RPMI7951 (cell line): ENCODE measurements at places on chromosomes 2 and 18.
A peak's percentile ranks its signal among the peaks of the same experiment; 100 is the strongest.

GRCh38 chr2:176979981-176980710 is 232.4 kb upstream of the HNRNPA3 start:
- no peak for DNase-seq

DNA sequence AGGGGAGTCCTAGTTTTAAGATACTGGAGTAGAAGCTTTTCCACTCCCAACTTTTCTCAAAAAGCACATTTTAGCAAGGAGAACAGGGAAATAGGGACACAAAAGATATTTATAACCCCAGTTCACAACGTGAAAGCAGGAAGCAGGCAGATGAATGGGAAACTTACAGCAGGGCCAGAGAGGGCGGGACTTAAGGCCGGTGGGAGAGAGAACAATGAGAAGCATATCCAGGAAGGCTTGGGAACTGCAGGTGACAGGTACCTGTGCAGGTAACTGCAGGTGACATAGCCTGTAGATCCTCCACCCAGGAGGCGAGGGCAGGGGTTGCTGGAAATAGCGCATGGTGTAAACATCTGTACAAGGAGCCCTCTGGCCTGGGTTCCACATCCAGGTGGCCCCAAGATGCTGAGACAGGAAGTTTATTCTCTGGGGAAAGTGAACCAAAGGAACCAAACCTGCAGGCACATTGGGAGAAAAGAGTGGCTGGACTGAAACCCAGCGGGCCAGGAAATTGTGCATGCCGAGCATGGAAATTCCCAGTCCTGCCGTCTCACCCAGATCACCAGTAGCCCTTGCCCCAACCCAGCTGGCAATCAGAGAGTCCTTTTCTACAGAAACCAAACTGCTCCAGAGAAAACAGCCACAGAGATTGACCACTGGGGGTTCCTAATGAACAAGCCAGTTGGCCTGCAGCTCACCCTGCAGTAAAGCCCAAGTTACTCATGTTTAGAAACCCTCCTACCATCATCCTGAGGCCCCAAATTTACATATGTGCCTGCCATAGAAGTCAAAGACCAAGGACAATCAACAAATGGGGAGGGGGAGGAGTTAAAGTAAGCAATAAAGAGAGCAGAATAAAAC is 24.3 kb upstream of the COL6A3 start:
- peak; percentile 86 for DNase-seq

- DNase-seq = no peak
Measured at GRCh38 chr2:128311216-128311754, 7.4 kb downstream of the HS6ST1 start.

DNA sequence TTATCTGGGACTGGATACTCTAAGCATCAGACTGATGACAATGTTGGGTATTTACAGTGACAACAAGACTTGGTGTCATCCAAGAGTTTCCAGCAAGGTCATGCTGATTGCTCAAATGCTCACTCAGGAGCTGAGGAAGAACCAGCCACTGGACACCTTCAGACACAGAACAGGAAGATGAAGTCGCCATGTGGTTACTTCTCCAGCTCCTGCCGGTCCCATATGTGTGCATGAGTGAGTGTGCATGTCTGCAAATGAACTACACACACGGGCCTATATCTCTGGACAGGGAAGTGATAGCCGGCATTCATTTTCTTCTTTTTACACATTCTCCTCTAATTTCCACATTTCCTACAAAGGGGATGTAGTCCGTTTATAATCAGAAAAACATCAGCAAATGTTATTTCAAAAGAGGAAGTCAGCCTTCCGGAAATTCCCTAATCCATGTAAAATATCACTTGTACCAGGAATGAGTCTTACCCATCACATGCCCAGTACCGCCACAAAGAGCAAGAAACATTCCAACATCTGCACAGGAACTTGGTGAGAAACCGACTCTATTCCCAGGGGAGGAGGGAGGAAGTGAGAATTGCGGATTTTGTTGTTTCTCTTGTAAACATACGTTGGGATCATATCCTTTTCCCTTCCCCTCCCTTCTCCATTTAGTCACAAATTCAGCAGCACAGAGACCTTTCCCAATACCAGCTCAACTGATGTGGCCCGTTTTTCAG is 10.8 kb downstream of the RFX8 start:
- peak; percentile 97 for DNase-seq

GRCh38 chr2:133508546-133509165 is 59.6 kb downstream of the NCKAP5 start:
- DNase-seq = no peak

DNA sequence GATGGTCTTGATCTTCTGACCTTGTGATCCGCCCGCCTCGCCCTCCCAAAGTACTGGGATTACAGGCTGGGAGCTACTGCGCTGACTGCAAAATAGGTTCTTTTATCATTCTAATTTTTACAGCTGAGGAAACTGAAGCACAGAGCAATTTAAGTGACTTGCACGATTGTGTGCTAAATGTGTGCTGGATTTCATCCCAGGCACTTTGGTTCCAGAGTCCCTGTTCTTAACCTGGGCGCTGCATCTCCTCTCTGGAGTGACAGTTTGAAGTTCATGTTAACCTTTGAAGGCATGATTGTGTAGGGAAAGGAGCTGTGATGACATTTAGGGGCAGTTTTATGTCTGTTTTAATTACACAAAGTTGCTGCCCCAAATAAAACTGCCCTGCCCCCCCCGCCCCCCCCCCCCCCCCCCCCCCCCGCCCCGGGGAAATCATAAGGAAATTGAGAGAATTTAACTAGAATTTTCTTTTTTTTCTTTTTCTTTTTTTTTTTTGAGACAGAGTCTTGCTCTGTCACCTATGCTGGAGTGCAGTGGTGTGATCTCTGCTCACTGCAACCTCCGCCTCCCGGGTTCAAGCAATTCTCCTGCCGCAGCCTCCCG is 5.6 kb downstream of the ACSL3 start:
- DNase-seq = no peak

- peak; percentile 60 for DNase-seq
Measured at GRCh38 chr2:158297606-158298005, 158.9 kb downstream of the CCDC148 start.

DNA sequence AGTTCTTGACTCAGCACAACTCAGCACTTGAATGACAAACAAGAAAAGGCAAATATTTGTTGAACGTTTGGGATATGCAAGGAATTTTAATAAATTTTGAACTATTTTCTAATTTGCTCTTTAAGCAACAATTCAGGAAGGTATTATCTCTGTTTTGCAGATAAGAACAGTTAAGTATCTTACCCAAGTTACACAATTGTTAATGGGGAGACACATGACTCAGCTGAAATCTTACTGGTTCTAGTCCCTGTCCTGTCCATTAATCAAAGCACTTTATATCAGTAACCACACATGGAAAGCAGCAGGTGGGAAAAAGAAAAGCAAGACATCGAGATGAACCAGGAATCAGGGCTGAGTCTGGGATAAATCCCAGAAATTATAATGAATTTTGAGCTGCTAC is 493.9 kb upstream of the PIK3C3 start:
- no peak for DNase-seq

GRCh38 chr2:170365686-170366085 is 187.7 kb downstream of the MYO3B start:
- no peak for DNase-seq

GRCh38 chr2:15127876-15128275 is 433.3 kb downstream of the NBAS start:
- no peak for DNase-seq

GRCh38 chr2:38187541-38188011 is 111.6 kb upstream of the CYP1B1 start:
- peak; percentile 86 for DNase-seq

DNA sequence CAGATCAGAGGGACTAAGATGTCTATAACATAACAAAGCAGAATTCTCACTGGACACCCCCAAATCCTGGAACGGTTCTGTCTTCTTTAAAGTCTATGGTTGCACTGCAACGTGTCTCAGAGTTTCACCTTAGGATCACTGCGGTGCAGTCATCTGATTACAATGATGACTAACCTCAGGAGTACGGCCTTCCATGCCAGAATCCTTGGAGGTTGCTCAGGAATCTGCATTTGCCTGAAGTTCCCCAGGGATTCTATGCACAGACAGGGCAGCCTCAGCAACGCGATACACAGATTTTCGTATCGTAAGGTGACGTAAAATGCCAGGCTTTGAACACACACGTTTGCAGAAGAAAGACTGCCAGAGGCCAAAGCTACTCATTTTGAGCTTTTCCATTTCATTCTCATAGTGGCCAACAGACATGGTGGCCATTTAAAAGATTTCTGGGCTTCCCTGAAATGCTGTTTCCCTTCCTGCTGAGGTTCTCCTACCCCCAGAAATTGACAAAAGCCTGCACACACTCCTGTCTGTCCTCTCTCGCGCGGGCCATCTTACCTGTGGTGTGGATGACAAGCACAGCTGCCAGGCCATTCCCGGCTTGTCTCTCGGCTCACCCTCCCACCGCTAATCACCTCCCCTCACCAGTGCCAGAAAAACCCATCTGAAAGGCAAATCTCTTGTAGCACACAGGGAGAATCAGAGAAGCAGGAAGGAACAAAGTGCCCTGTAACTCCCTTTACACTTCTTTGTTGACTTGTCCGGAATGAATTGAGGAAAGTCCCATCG is 148.8 kb downstream of the ACKR3 start:
- peak; percentile 61 for DNase-seq

DNA sequence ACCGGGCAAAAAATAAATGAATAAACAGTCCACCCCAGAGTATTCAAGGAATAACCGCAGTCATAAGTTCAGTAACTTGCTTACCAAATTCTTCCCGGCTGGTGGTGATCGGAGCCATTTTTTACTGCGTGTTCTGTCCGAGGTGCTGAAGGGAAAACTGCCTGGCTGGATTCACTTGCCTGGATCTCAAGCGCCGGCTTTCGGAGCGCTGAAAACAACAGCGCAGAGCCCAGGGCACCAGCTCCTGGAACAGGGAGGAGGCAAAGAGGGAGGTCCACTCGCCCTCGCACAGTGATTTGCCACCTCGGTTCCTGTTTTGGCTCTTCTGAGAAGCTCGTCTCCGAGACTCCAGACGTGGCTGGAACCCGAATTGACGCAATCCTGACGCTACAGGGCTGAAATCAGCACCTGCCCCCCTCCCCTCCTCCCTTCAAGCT is at the start of gene SYT4:
SYT4 (minus strand) TSS at position 327 of the 437 bp plus-strand sequence; CDS start at position 118, 209 bp downstream.
- DNase-seq = peak; percentile 24

GRCh38 chr2:144524118-144525009 is 4.4 kb upstream of the ZEB2 start:
- peak; percentile 57 for DNase-seq
